SHP77 treated with DMSO at 0.1 percent for 48 hours (cell line): ENCODE measurements at places on chromosomes 3 and 15.

DNA sequence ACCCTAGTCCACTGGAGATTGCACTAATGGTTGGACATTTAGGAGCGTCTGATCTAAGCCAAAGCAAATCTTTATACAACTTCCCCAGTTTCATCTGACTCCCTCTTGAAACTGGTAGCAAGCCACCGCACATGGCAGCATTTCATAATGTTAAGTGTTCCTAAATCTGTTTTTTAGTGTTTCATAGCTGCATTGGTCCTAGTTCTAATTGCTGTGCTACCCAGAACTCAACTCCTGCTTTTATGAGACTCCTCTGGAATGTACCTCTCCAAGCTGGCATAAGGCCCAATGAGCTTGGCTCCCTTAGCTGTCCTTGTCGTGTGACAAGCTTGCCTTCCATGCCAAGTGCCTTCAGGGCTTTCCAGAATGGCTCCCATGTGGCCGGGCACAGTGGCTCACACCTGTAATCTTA lies 65.3 kb upstream of the FLNB start:
- DNase-seq, result no peak

DNA sequence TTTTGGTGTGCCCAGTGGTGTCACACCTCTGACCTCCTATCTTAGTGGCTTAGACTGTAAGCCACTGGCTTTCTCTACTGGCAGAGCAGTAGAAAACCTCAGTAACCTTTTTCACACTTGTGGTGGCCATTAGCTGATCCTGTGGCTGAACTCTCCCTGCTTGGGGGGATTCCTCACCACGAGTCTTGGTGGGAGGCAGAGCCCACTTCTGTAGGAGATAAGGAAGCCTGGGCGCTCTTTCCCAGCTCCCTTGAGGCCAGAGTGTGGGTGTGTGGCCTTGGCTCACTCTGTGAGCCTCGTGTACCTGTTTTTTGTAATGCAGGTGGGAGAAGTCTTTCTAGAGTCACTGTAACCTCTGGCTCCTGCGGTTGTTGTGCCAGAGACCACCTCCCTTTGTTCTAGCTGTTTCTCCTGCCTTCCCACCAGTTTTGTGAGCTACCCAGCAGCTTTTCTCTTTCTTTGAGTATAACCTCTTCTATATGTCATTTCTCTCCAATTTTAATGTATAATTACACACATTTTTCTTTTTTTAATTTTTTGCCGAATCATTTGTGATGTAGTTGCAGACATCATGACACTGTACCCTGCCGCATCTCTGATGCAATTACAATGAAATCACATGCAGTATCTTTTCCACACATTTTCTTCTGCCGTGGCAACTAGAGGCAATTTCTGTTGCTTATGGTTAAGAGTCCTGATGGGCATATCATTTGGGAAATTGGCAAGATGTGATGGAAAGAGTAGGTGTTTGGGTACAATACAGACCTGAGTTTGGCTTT lies 13.8 kb downstream of the XCR1 start:
- DNase-seq, result no peak

- DNase-seq, result no peak
Measured at GRCh38 chr15:46523701-46524100, 888.9 kb downstream of the SQOR start.

DNA sequence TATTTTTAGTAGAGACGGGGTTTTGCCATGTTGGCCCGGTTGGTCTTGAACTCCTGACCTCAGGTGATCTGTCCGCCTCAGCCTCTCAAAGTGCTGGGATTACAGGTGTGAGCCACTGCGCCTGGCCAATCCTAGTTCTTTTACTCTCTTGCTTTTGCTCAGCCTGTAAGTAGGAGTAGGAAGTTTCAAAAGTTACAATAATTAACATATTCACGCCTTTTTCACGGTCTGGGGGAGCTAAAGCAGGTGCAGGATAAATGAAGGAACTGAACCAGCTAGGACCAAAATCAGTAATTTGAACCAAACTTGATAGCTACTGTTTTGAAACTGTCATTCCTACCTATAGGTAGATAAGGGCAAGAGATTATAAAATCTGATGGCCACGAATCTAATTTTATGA lies 98.5 kb downstream of the CACNA1D start:
- DNase-seq, result no peak

DNA sequence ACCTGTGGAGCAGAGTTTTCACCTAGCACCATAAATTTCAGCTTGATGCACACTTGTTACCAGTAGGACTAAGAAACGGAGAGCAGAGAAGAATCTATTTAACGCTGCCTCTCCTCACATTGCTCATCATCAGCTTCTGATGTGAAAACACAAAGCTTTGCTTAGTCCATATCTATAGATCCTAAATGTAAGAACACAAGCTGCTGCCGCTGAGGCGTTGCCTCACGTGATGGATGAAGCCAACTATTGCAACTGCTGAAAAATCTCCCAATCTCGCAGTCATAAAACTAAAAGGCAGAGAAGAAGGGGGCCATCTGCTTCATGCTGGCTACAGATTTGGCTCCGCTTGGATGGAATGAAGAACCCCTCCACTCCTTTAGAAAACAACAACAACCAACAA lies 42.7 kb downstream of the CADPS start:
- no peak for DNase-seq

DNA sequence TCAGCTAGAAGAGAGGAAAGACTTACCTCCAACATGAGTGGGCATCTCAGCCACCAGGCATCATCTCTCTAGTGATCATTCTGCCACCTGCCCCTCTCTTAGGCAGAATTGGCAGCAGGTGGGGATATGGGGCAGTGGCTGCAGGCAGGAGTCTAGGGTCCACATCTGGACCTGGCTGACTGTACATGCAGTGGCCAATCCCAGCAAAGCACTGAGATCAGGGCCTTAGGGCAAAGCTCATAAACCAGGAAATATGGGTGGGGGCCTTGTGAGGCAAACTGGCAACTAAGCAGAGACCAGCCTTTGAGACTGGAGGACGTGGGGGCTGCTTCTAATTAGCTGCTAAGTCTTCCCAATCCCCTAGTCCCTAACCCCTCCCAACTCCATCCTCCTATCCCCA lies 12.9 kb downstream of the POMGNT2 start:
- no peak for DNase-seq

GRCh38 chr15:90665288-90666134 lies 51.6 kb upstream of the BLM start:
- no peak for DNase-seq

- DNase-seq, result no peak
Measured at GRCh38 chr3:48219543-48219942, 3.8 kb upstream of the CAMP start.

- DNase-seq, result no peak
Measured at GRCh38 chr3:149850787-149851584, 38.0 kb downstream of the RNF13 start.

- DNase-seq, result no peak
Measured at GRCh38 chr3:12288182-12289129, at the start of gene PPARG. TSS of gene PPARG (plus strand) at chr3:12289070. CDS start at chr3:12379712, 90,642 bp downstream.

GRCh38 chr3:149634573-149634972 lies 23.3 kb downstream of the WWTR1 start:
- no peak for DNase-seq

GRCh38 chr15:31402003-31402402 lies 75.4 kb downstream of the KLF13 start:
- DNase-seq, result no peak

DNA sequence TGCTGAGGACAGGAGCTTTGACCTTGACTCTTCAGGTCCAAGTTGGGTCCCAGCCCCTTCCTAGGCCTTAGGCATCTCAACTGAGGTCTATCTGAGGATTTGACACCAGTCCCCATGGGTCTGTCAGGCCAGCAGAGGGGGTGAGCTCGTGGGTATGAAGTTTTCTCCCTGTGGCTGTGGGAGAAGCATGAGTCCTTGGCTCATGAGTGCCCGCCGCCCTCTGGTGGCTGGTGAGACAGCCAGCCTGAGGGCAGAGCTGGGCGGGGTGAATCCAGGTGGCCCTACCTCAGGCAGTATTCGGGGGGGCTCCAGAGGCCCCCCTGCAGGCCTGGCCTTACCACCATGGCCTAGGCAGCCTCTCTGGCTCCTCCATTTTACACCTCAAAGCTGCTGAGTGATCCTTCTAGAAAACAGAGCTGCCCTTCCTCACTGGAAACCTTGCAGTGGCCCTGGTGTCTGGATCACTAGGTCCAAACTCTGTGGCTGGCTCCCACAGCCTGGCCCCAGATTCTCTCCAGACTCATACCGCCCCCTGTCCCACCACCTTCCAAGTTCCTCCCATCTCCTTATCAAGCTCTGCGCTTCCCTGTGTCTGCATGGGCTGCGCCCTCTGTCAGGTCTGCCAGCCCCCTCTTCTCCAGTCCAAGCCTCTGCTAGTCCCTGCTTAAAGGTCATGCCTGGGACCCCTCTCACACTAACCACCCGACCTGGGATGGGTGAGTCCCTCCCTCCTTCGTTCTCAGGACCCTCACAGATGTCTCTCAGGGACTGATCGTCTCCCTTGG lies 16.1 kb downstream of the SH2D7 start:
- DNase-seq, result peak; percentile 34

DNA sequence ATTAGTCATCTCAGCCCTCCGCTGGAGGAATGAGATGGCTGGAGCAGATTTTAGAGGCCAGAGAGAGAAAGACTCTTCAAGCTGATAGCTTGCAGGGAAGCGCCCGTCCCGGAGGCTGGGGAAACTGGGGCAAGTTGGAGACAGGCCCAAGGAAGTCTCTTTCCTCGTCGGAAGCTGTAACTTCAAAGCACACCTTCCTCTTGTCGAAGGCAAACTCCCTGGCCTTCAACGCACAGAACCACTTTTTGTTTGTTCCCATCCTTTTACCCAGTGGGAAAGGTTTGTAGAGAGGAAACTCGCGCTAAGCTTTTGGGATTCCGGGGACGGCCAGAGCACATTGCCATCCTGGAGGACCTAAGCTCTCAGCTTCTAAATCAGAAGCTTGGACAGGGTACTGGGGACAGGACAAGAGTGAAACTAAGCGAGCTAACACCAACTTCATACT lies 900 bp upstream of the EOMES start:
- no peak for DNase-seq

- no peak for DNase-seq
Measured at GRCh38 chr3:79467721-79468120, 300.1 kb downstream of the ROBO1 start.

DNA sequence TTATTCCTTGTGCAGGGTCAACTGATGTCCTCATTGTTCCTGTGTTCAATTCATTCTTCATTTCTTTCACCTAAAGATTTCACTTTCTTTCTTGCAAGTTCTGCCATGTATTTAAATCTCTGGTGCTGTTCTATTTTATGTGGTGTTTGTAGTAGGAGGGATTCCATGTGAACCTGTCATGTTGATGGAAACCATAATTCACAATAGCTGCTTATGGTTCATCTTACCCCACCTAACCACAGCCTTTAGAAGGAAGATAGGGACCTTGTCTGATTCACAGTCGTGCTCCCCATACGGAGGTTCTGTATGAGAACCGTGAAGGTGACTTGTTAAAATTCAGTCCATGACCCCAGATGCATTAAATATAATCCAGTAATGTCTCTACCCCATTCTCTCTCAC lies 21.9 kb downstream of the SLCO2A1 start:
- no peak for DNase-seq

GRCh38 chr3:52028572-52028971 lies 27.8 kb downstream of the DUSP7 start:
- no peak for DNase-seq

GRCh38 chr3:171815973-171816595 lies 5.8 kb upstream of the PLD1 start:
- DNase-seq, result no peak

DNA sequence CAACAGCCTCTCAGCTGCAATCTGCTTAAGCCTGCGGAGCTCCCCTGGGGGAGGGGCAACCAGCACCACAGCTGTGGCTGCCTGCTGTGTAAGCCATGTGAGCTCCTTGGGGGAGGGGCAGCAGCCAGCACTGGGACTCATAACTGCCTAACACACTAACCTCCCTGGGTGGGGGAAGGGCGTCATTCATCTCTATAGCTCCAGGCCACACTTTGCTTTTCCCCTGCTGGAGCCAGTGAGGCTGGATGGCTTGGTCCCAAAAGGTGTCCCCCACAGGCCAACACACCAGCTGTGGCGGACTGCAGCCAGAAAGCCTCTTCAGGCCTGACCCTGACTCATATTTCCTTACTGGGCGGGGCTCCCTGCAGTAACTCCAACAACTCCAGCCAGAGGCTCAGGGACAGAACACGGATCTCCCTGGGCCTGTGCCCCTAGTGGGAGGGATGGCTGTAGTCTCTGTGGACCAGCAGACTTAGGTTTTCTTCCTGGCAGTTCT lies 129.8 kb downstream of the PPM1L start:
- peak; percentile 71 for DNase-seq

DNA sequence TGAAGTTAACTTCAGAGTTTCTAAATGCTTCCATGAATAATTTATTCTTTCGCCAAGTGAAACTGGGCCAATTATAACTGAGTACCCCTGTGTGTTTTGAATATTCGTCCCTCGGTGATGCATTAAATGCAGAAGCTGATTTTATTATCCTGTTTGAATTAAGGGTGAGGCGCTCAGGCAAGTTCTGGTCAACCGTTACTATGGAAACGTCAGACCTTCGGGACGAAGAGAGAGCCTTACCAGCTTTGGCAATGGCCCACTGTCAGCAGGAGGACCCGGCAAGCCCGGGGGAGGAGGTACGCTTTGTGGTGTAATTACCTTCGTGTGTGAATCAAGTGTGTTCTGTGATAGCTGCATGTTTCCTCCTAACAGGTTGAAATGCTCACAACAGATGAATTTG lies 239.8 kb downstream of the ITPR1 start:
- DNase-seq, result no peak

GRCh38 chr3:107430996-107431245 lies 53.7 kb downstream of the CCDC54 start:
- no peak for DNase-seq

- no peak for DNase-seq
Measured at GRCh38 chr3:140296796-140297352, 361.9 kb downstream of the CLSTN2 start.

DNA sequence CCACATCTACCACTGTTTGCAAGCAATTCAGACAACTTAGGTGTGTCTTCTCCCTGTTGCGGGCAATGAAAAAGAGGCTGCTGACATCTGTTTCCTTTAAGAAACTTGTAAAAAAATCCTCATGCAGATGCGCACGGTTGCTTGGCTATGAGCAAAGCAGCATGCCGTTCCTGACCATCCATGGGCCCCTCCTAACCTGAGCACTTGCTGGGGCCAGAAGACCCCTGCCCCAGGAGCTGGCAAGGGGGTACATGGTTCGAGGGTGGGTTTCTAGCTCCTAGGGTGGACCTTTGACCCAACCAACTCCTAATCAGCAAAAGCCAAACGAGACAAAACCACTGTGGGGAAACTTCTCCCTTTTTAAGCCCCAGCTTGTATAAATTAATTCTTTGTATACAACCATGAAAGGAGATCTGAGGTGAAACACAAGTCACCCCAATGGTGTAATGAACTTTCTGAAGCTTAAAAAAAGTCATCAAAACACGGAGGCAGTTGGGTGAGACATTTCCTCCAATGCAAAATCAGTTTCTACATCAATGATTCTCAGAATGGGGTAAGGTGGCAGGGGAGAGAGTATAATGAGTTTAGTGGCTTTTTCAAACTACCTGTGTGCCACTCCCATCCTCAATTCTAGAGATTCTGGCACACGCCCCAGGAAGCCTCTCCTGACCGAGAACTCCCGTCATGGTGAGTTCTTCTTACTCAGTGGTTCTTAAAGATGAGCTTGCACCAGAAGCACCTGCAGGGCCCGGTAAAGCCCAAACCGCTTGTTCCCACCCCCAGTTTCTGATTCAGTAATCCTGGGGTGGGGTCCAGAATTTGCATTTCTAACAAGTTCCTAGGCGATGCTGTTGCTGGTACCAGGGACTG lies 44.1 kb downstream of the CPN2 start:
- DNase-seq, result no peak
